Osteocyte (in vitro differentiated cells): ENCODE measurements at places on chromosomes 13 and 19. TPM values are rescaled to one million over a fixed set of nuclear protein-coding genes. Genes with fewer than 3 reads are reported as not detected.
A peak's percentile ranks its signal among the peaks of the same experiment; 100 is the strongest.

- no peak for DNase-seq
Measured at GRCh38 chr19:56642711-56643459, at the start of gene SMIM17. Gene SMIM17, plus strand, starts transcription at chr19:56643159. Its CDS starts 2,509 bp downstream, at chr19:56645668.

GRCh38 chr19:45117167-45117594 is 24.2 kb downstream of the PPP1R37 start:
- no peak for DNase-seq

- no peak for DNase-seq
Measured at GRCh38 chr13:21443171-21443570, 15.9 kb downstream of the ZDHHC20 start.

DNA sequence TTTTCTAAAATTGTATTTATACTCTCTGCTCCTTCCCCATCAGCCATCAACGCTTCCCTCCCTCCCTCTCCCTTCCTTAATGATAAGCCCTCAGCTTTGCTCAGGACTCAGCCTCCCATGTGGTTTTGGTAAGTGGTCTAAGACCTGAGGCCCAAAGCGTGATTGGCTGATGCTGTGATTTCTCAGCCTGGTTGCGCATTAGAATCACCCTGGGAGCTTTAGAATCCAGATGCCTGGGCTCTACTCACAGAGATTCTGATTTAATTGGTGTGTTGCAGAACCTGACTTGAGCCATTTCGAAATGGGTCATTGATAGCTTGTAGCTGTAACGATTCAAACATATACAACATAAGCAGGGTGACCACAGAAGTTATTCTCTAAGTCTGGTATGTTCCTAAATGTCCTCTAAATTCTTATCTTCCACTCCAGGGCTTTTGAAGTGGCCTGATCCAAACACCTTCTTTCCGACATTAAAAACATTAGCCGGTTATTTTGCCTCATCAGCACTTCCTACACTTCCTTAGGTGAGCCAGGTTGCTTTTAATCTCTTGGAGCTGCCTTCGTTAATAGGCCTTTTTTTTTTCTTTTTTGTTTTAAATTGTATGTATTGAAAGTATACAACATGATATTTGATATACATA is 60.6 kb downstream of the LRCH1 start:
- no peak for DNase-seq

DNA sequence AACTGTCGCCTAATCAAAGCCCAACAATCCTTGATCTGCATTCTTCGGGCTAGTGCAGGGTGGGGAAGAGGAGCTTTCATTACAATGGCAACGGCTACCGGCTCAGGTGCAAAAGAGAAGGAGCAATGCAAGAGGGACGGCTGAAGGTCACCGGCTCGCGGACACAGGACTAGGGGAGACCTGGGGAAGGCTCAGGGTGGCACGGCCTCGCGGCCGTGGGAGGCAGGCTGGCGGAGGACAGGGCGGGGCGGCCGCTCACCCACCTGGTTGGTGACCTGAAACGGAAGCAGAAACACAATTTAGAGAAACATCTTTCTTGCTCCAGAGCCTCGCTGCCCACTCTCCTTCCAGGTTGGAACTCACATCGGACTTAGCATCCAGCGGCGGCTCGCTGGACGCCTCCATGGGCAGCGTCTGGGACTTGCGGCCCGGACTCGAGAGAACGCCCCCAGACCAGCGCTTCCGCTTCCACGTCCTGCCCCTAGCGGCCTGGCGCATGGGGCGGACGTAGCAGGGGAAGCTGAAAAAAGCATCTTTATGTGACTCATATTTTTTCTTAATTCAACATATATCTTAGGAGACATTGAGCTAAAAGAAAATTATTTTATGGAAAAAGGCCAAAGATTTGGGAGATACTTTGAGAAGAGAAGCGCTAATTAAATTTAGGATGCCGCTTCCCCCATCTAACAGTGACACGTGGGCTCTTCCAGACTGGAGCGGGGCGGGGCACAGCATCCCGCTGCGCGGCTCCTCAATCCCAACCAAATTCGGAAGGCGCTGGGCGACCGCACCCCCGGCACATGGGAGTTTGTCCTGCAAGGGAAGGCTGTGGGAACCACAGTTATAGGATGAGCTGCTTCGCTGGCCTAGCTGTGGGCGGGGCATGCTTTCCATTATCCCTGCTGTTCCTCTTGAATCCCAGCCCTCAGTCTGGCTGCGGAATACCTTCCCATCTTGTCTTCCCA is at the start of gene COMMD6:
Gene COMMD6 (minus strand): TSS at position 441 of the 965 bp plus-strand sequence. CDS start 36 bp downstream, at position 405.
- DNase-seq: peak; percentile 90

The CASP14 gene
- total RNA-seq: not detected in 2 replicates
